Stimulated activated CD4-positive, alpha-beta T cell treated with anti-CD3 and anti-CD28 coated beads, TNF-alpha, amount 100 ng/mL, for 4 hours (primary cell): ENCODE measurements at places on chromosomes 6 and 20.

DNA sequence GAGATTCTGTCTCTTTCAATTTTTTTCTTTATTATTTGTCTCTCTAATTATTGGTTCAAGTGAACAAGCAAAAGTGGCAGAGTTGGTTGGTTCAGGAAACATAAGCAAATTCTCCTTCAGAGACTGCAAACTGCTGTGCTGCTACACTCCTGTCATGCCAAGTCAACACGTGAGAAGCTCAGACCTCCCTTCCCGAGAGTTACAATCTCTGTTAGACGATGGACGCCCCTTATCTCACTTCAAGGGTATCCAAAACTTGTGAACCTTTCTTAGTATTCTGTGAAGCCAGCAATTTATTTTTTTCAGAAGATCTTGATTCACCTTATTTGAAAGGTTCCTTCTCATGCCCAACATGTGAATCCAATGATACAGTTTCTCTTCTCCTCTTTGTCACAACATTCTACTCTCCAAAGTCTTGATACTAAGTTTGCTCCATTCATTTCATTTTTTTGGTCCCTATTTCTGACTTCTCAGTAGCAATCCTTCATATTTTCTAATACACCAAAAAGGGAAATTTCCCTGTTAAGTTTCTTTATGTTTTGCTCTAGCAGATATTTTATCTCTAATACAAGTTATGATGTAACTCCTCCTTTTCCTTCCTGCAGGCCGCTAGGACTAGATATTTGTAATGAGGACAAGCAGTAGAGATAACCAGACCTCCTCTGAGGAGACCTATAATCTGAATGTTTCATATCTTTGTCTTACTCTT, 448.8 kb upstream of the CITED2 start:
- DNase-seq, result no peak

- no peak for DNase-seq
Measured at GRCh38 chr20:23397961-23398360, 23.3 kb downstream of the NAPB start.

GRCh38 chr6:45002390-45003105, 325.6 kb upstream of the RUNX2 start:
- DNase-seq, result no peak

DNA sequence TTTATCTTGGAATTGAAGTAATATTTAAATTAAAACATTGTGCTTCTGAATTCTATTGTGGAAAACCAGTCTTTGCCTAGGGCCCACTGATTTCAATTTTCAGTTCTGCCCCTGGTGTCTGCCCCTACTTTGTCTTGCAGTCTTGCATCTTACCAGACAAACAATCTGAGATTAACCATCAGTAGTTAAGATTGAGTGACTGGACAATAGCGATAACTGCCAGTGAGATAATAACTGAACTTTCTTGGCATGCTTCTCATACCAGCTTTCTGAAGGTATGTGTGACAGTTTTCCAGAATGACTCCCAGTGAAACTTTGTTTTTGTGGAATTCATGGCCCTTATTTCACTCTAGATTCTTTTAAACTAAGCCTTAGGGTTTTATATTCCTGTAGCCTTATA, 53.5 kb downstream of the KCNQ5 start:
- no peak for DNase-seq

DNA sequence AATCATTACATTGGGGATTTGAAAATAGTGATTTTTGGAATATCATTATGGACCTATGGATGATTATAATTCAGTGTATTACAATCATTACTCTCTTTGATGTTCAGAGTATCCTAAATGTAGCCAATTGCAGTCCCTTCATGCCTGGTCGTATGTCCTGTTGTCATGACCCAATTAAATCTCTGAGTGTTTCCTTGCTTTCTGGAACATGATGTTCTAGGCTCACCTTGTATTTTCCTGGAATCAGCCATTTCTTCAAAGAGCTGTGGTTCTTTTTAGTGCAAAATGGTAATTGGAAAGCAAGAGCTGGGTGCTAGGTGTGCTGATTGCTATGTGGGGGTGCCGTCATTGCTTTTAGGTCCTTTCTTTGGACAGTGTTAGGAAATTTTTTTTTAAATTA, 100.7 kb upstream of the RNF24 start:
- no peak for DNase-seq

DNA sequence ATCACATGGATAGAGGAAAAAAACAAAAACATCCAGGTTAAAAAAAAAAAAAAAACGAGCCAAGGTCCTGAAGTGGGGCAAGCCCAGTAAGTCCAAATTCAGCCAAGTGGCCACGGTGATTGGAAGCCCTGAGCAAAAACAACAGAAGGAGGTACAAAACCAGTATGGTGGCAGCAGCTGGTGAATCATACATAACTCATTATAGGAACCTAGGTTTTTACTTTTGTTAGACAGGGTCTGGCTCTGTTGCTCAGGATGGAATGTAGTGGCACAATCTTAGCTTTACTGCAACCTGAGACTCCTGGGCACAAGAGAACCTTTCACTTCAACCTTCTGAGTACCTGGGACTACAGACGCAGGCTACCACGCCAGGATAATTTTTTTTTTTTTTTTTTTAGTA, 22.7 kb upstream of the MYB start:
- DNase-seq, result no peak
